Smooth muscle cell of the pulmonary artery (primary cell): ENCODE measurements at places on chromosomes 16 and 17. TPM values are rescaled to one million over a fixed set of nuclear protein-coding genes. Genes with fewer than 3 reads are reported as not detected.

Gene OTOP2
- total RNA-seq, result not detected in 2 replicates

Gene MMP2
- total RNA-seq, result 977 and 1,577 TPM in 2 replicates

Gene ABCA3
- 13.0 and 16.0 TPM in 2 replicates for total RNA-seq

Gene SOST
- total RNA-seq, result 8.8 and 20.9 TPM in 2 replicates

Gene C17orf67
- total RNA-seq, result 0.69 and 0.91 TPM in 2 replicates

Gene KRTAP1-5
- total RNA-seq, result 0.72 and 1.6 TPM in 2 replicates

Gene HSPB9
- total RNA-seq, result 0.07 TPM in 2 replicates

Gene METTL23
- total RNA-seq, result 25.8 and 27.1 TPM in 2 replicates
